Tibial nerve (tissue), 4 donors: ENCODE measurements at places on chromosomes 4 and X. TPM values are rescaled to one million over a fixed set of nuclear protein-coding genes. Genes with fewer than 3 reads are reported as not detected.

SRD5A3 gene
- 16.1 TPM for total RNA-seq

TLR2 gene
- total RNA-seq, result 44.4 TPM

MTHFD2L gene
- total RNA-seq, result 23.7 TPM

NEIL3 gene
- total RNA-seq, result not detected

FBXW7 gene
- 60.9 TPM for total RNA-seq

RAB40A gene
- 0.39 TPM for total RNA-seq
